ENCODE measurements at places on chromosomes 12 and 14. TPM values are rescaled to one million over a fixed set of nuclear protein-coding genes. Genes with fewer than 3 reads are reported as not detected.

DNA sequence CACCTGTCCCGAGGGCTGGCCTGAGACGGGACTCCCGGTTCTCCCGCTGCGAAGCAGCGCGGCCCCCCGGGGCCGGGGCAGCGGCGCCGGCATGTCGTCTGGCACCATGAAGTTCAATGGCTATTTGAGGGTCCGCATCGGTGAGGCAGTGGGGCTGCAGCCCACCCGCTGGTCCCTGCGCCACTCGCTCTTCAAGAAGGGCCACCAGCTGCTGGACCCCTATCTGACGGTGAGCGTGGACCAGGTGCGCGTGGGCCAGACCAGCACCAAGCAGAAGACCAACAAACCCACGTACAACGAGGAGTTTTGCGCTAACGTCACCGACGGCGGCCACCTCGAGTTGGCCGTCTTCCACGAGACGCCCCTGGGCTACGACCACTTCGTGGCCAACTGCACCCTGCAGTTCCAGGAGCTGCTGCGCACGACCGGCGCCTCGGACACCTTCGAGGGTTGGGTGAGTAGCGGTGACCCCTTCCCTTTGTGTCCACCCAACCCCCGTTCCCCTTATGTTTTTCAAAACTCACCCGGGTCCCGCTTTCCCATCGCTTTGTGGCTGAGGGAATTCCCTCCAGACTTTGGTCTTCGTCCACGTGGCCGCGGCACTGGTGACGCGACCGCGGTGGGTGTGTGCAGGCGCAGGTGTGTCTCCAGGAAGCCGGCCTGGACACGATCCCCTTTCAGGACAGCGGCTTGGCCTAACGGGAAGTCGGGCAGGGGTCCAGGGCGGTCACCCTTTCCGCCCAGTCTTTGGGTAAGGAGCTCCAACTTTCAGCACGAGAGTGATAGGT, 826 bp downstream of the PRKCH start:
- no peaks in the 10 kb centered on the region for H3K36me3 ChIP-seq
- H3K27ac ChIP-seq = peak overlapping the region; percentile 66
- peak overlapping the region; percentile 95 for H3K4me3 ChIP-seq

Gene NOVA1
- total RNA-seq = 0.14 TPM

DNA sequence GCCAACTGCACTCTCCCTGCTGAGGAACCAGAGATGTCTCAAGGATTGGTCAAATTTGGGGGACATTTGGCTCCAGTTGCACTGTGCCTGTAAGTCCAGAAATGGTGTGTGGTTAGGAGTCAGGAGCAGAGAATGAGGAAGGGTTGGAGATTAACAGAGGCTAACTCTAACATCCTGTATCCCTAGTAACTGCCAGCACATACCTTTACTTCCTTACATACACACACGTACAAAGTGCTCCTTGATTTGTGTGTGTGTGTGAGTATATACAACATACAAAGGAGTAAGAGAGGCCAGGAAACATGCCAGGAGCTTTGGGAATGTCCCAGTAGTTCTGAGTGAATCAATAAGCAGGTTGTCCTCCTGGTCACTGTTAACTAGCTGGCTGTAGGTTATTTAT, 39.8 kb upstream of the NRXN3 start:
- no peak overlapping the region for H3K4me3 ChIP-seq
- no peak overlapping the region for H3K27ac ChIP-seq
- no peaks in the 10 kb centered on the region for H3K36me3 ChIP-seq
- no peak for DNase-seq
- H3K27me3 ChIP-seq = no peaks in the 10 kb centered on the region
- H3K4me1 ChIP-seq = no peaks in the 10 kb centered on the region

DNA sequence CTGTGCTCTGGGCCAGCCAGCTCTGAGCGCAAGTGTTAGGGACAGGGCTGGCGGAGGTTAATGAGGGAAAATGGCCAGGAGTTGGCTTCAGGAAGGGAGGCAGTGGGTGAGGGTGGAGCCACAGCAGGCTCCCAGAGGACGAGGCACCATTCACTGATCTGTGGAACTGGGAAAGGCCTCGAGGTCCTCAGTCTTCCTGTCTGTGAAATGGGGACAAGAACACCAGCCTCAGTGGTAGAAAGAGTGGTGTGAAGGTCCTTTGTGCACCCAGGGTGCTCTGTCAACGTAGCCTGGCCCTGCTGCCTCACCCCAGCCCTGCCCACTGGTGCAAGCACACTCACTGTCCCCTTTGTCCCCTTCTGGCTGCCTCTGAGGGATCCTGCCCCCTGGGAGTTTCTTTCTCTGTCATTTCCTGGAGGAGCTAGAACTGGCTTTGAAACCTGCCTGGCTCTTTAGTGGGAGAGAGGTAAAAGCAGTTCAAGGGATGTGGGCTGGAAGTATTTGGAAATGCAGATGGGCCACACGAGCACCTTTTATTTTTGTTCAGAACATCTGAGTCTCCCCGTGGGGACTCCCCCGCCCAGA, 25.0 kb downstream of the SYNDIG1L start:
- no peaks in the 10 kb centered on the region for H3K27me3 ChIP-seq
- H3K27ac ChIP-seq = no peak overlapping the region
- H3K4me3 ChIP-seq = peak overlapping the region; percentile 20

- H3K36me3 ChIP-seq = peaks cover 3% of the 10 kb centered on the region
- H3K27ac ChIP-seq = no peak overlapping the region
- H3K4me3 ChIP-seq = no peak overlapping the region
- H3K4me1 ChIP-seq = peaks cover 62% of the 10 kb centered on the region
- H3K27me3 ChIP-seq = no peaks in the 10 kb centered on the region
Measured at GRCh38 chr14:102802834-102803523, 25.7 kb downstream of the TRAF3 start.

Gene SPTB
- 0.08 TPM for total RNA-seq

DNA sequence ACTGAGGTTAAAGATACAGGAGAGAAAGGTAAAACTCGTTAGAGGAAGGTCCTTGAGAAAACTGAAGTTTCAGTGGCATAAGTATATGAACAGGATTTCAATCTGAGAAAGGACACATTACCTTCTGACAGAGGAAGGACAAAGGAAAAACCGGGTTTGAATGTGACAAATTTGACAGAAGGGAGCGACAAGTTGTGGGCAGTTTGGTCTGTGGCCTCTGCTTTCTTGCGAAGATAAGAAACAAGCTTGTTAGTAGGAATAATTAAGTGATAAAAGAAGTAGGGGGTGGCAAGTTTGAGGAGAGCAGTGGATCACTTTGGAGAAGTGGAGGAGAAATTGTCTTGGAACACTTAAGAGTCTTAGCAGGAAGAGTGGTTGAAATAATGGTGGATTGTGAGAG, 5.1 kb downstream of the MON2 start:
- peaks cover 17% of the 10 kb centered on the region for H3K4me1 ChIP-seq
- peaks cover 17% of the 10 kb centered on the region for H3K36me3 ChIP-seq
- no peak overlapping the region for H3K27ac ChIP-seq
- no peak for DNase-seq

All from CD4-positive, alpha-beta T cell (primary cell).